Activated CD4-positive, CD25-positive, alpha-beta regulatory T cell treated with anti-CD3 and anti-CD28 coated beads, Interleukin-2, amount 50 U/mL, for 16 hours (primary cell): ENCODE measurements at places on chromosomes 7 and 10.

- DNase-seq: no peak
These were observed 811.2 kb downstream of the TYW1 start for GRCh38 chr7:67807826-67808225.

DNA sequence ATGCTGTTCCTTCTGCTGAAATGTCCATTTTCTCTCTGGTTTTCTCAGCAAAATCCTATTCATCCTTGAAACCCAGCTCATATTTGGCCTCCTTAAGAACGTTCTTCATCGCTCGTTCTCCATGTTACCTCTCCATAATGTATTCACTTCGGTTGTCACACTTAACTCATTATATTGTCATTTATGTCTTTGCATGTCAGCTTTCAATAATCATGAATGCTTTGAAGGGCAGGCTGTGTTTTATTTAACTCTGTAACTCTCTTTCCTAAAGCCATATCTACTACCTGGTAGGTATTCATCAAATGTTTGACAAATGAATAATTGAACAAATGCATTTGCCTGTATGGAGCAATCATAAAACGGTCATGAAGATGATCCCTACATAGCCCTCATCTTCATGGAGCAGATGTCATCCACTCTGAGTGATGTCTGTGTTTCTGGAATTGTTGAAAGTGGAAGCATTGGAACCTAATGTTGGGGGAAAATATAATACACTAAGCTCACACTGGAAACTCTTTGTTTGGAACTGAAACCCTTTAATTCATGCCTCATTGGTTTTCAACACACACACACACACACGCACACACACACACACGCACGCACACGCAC lies 303.4 kb downstream of the PLXNA4 start:
- DNase-seq: no peak

GRCh38 chr10:18516851-18517250 lies 134.5 kb downstream of the NSUN6 start:
- no peak for DNase-seq

- DNase-seq: no peak
These were observed 30.1 kb downstream of the AFAP1L2 start for GRCh38 chr10:114374053-114374791.

DNA sequence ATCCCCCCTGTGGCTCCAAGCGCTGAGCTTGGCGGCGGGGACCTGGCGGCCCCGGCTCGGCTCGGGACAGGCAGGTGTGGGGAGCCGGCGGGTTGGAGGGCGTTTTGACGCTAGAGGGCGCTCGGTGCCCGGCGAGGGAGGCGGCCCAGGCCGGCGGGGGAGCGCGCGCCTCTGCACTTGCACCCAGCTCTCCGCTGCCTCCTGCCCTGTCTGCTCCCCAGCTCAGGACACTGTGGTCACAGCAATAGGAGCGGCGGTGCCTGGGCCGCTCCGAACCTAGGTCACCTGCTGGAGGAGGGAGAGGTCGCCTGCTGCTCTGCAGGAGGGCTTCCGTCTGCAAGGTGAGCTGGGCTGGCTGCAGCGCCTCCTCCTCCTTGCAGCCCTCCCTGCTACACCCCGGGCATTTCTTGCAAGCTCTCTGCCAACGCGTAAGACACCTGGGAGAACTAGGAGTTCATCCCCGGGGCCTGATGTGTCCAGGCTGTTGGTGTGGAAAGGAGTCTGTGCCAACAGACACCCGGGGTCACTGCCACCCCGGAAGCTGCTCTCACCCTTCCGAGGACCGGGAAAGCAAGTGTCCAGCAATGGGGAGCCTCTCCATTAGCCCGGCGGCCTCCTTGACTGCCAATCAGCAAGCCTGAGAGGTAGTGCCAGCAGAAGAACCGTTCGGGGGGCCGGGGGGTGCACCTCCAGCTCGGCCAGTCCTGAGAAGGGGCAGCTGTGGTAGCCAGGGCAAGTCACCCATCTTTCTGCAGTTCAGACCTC lies 620.4 kb downstream of the GALNT17 start:
- DNase-seq: no peak

DNA sequence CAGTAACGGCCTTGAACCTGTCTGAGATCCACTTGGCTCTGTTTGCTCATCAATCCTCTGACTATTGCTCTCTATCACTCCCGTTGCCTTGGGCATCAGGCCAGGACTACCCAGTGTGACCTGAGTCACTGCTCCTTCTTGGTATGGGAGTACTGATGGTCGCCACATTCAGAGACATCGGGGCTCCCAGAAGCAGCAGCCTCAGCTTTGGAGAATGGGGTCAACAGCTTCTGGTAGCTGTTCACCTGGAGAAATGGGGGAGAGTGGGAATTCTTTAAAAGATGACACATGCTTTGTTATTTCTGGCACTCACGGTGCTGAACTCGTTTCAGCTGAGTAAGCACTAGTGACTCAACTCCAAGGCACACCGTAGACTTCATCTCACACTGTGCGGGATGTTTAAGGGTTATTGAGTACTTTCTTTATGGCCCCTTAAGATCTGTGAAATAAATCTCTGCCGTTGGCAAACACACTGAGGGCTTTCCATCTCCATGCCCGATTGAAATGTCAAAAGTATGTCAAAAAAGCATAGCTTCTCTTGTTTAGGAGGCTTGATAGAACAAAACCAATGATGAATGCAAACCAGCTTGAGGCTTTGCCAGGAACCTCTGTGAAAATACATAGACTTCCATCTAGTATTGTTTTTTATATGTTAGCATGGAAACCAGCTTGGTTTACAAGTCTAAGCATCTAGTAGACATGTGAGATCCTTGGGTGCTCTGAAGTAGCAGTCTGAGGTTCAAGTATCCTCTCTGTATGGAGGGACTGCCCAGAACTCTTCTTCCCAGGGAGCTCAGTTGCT lies 333.1 kb downstream of the CXCL12 start:
- DNase-seq: no peak

- no peak for DNase-seq
These were observed 86.3 kb upstream of the FAM171A1 start for GRCh38 chr10:15457382-15457781.

DNA sequence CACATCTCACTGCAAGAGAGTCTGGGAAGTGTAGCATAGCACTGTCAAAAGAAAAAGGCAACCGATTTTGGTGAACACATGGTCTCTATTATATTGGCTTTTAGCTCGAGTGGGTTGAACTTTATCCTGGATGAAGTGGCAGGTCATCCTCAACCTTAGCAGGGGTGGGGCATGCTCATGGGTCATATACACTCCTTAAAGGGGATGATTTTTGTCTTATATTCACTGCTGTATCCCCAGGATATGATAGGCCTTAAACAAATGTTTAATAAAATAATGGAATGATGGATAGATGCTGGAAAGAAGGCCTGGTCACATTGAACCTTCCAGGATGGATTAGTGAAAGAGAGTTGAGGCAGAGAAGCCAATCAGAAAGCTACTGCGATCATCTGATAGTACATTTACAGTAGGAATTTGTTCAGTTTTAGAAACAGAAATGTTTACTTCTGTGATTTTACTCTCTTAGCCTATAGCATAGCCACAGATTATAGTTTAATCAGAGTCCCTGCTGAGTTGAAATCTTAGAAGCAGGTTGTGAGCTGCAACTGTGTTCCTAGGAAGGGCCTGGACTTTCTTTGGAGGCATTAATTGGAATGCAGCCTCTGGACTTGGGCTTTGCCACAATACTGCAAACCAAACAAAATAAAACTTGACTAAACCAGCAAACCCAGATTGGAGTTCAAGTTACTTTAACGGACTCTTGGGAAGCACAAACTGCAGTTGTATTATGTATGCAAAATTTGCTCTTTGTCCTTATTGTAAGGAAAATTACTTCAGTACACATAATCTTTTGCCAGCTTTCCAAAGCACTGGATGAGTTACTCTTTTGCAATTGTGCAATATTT lies 138.3 kb downstream of the BMPER start:
- no peak for DNase-seq

DNA sequence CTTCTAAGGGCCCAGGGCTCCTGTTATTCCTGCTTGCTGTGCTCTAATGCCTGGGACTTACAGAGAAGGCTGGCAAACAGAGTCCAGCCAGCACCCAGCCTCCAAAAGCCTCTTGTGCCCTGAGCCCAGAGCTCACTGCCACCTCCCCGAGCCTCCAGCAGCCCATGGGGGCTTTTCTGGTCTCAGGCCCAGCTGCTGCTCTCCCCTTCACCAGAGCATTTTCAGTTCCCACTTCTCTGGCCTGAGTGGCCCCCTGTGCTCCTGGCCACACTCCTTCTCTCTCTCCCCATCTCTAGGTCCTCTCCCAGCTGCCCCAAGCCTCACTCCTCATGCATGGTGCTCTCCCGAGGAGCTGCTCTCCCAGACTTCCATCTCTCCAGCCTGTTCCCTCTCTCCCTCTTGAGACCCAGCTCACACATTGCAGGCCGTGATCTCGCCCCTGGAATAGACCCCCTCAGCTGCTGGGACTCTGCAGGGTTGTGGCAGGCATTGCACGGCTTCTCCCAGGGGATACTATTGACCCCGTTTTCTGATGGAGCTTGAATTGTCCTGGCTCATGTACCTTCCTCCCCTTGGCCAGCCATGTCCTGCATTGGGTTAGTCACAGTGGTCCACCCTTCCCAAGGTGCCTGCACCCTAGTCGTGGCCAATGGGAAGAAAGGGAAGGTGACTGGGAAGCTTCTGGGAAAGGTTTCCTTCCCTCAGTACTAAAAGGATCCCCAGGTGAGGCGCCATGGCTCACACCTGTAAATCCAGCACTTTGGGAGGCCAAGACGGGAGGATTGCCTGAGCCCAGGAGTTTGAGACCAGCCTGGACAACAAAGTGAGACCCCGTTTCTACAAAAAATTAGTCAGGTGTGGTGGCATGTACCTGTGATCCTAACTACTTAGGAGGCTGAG lies 9.0 kb upstream of the RASSF4 start:
- DNase-seq: no peak

GRCh38 chr10:8992009-8992408 lies 937.5 kb downstream of the GATA3 start:
- DNase-seq: no peak

DNA sequence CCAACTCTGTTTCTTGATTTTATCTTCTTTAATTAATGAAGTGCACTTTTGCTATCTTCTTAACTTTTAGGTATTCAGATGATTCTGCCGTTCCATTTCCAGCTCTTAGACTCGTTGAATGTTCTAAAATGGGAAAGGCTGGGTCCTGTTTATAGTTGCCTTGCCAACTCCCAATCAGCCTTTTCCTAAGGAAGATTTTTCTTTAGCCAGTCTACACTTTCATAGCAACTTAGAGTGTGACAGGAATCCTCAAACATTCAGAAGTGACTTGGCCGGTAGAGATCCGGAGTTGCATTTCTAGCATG lies 23.0 kb upstream of the TRIL start:
- no peak for DNase-seq

DNA sequence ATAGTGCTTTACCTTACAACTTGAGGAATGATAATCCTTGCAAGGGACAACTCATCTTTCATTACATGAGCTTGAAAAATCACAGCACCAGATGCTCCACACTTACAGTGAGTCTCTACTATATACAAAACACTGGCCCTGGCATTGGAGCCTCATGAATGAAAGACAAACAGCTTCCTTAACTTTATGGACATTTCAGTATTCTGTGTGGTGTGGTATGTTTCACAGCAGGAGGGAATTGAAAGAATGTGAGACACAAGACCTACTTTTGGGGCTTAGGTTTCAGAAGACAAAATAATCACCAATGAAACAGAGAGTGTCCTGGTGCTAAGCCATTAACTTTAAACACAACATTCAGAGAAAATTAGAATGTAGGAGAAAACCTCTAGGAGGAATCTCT lies 1249.6 kb downstream of the XPNPEP1 start:
- DNase-seq: no peak

- no peak for DNase-seq
These were observed 69.8 kb downstream of the MAD1L1 start for GRCh38 chr7:2162959-2163358.

DNA sequence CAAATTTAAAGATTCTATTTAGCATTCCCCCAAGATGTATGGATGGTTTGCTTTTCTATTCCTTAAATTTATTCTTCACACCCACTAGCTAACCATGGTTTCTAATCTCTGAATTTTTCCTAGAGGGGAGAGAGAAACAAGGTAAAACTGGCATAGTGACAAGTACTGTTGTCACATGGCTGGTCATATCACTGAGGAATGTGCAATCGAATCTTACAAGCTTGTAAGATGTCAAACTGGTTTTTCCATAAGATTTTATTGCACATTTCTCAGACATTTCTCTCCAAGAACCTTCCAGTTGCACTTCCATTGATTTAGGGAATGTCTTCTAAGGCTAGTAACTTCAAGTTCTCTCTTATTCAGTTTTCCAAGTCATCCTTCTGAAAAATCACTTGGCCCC lies 89.8 kb downstream of the MBL2 start:
- DNase-seq: no peak

- DNase-seq: no peak
These were observed 76.4 kb downstream of the NKX6-2 start for GRCh38 chr10:132709471-132709951.

DNA sequence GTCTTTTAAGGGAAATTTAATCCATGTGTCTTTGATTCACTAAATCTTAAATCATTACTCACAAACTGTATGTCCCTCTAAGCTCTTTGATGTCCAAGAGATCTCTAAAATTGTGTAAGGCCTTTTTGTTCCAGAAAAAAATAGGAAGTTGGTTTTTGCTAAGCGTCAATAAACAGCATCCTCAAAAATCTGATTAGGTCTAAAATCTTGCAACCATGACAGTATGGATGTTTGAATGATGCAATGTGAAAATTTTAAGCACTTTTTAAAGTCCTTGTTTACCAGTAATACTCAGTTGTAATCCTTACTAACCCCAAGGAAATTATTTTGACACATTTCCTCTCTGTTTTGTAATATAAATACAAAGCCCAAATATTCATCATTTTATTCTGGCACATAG lies 6.8 kb downstream of the MET start:
- no peak for DNase-seq

DNA sequence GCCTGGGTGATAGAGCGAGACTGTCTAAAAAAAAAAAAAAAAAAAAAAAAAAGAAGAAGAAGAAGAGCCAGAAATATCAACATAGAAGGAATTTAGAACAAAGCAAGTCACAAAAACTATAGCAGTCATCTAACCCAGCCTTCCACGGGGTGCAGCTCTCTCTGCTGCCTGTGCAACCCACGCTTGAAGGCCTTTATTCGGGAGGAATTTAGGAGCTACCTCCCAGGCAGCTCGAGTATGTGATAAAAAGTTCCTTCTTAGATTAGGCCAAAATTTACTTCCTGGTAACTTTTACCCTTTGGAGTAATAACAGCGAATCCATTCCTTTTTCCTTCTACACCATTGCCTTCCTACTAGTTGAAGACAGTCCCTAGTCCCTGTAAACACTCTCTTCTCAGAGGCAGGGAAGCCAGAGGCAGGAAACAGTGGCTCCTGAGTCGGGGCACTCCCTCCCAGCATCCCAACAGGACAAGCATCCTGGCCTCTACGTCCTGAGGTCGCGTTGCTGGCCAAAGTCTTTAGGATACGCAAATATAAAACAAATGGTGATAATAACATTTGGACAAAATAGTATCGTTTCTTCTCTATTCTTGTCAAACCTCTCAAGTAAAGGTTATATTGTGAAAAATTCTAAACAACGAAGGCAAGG lies 109.3 kb upstream of the KMT2C start:
- no peak for DNase-seq
